ENCODE measurements at places on chromosomes 5 and 9.

DNA sequence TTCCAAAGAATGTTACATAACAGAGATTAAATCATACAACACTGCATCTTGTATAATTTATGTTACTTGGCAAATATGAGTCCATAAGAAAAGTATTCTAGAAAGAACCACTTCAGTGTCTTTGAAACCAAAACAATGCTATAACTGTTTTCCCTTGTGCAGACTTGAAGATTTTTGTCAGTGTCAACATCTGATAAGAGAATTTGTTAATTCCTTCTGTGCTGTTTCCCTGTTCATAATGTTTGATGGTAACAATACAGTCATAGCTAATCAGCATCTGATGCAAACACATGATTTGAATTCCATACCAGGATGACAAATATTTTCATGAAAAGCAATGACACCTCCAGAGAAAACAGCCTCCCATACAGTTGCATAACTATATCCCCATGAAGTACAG, 306.8 kb downstream of the SEMA5A start:
- no peak for DNase-seq

GRCh38 chr5:57306359-57306758, 132.5 kb downstream of the GPBP1 start:
- no peak for DNase-seq

DNA sequence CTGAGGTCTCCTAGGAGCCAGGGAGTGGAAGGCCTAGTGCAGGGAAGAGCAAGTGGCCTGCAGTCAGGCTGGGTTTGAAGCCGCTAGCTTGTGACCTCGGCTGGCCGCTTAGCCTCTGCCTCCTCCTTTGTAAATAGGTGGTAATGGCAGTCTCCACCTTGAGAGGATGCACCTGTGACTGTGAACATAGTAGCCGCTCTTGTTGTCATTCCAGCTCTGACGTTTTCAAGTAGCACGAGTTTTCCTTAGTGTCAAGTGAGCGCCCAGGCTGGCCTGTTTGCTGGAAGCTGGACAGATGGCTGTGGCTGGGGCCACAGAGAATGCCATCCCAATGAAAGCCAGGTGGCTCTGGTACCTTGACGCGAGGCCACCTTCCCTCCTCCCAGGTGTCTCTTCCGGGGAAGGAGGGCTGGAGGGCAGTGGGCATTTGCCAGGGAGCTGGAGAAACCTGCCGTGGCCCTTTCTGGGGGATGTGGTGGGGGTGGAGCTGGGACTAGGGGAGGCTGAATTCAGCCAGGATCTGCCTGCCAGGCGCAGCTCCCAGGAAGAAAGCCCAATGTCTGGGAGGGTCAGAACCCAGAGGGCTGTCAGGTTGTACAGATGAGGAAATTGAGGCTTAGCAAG, 2.5 kb downstream of the ASS1 start:
- no peak for DNase-seq

DNA sequence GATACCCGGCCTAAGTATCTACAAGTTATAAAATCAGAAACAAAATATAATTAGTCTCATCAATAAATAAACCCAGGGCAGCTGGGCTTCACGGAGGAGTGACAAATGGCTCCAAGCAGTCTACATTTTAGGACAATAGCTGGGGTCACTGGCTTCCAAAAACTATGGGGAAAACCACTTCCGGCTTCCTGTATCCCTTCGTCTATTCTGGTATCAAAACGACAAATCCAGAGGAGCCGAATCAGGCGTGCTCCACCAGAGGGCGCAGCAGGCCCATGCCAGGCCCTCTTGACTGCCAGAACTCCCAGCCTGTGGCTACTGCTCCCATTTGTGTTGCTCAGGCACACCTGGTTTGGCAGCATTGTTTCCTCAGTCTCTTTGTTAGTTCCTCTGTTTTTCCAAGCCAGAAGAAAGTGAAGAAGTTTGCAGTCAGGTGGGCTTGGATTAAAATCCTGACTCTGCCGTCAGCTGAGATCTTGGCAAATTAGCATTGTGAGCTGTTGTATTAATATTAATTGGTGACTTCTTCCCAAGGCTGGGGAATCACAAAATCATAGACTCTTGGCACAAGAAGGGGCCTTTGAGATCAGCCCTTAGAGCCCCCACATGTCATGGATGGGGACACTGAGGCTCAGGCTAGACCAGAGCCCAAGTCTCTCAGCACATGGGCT, 11.6 kb upstream of the RAB14 start:
- DNase-seq, result peak; percentile 53

GRCh38 chr9:32839013-32839885, 55.9 kb downstream of the TMEM215 start:
- DNase-seq, result no peak

- DNase-seq, result no peak
Measured at GRCh38 chr5:143514616-143515335, 111.3 kb upstream of the NR3C1 start.
